Stimulated activated CD8-positive, alpha-beta memory T cell treated with anti-CD3 and anti-CD28 coated beads, Interleukin-15, amount 100 ng/mL, for 1 hour (primary cell): ENCODE measurements at places on chromosomes 3 and 15.

DNA sequence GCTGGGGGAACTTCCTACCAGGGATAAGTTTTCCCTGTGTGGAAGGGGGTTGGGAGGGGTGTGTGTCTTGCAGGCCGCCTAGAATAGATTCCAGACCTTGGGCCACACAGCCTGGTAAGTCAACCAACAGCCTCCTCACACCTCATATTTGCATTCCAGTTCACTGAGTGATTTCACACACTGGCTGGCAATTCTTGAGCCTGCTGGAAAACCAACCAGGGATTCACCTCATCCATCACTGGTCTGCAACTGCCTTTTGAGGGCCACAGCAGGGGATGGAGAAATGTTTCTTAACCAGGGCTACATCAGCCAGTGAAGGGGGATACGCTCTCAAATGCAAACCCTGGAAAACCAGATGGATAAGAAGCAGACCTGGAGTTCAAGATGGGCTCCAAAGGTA is 2.0 kb downstream of the FSTL1 start:
- no peak for DNase-seq

DNA sequence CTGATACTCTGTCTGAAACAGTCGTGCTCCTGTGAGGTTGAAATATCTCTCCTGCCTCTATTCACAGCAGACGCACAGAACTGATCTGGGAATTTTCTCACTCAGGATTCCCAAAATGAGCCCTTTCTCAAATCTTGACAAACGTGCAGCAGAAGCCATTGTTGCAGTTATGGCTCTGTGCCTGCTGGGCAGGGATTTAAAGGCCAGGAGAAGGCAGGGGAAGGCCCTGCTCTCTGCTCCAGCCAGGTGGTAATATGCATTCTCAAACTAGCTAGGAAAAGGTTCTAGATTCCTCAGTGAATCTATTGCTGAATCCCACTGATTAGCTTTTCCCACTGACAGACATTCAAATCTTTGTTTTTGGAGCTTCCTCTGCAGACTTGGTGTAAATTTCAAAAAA is 2.2 kb downstream of the MINAR1 start:
- DNase-seq, result no peak

- DNase-seq, result no peak
These were observed 5.5 kb downstream of the DIS3L start for GRCh38 chr15:66298803-66299251.

- no peak for DNase-seq
These were observed 180.9 kb upstream of the TBL1XR1 start for GRCh38 chr3:177378168-177378567.

- no peak for DNase-seq
These were observed 3.8 kb downstream of the ZMAT3 start for GRCh38 chr3:179067839-179068238.

- DNase-seq, result no peak
These were observed 2.6 kb downstream of the GMPS start for GRCh38 chr3:155872904-155873646.

GRCh38 chr15:94493176-94493575 is 261.8 kb downstream of the MCTP2 start:
- no peak for DNase-seq

DNA sequence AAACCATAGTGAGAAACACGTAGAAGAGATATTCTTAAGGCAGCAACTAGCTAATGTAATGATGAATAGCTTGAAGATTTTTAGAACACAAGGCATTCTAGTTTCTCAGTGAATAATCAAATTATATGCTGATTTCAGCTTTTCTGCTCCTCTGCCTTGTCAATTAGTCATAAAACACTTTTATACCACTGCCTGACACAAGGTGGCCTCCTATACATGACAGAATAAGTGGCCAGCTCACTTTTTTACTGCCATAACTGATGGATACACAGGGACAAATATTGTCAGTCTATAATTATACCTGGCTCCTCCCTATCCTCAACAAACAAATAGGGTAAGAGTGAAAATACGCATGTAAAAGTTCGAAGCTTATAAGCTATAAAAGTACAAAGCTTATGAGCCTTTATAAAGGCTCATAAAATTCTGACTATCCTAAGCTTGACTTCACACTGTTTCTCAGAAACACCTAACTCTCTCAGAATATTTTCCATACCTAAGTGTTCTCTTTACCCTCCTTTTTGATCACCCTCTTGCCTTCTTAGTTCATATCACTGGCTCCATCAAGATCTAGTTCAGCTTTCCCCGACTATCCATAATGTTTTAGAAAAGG is 81.6 kb downstream of the HERC1 start:
- DNase-seq, result no peak

GRCh38 chr3:11826628-11827265 is 19.9 kb downstream of the TAMM41 start:
- no peak for DNase-seq

GRCh38 chr3:53083521-53083920 is 37.6 kb upstream of the SFMBT1 start:
- no peak for DNase-seq

DNA sequence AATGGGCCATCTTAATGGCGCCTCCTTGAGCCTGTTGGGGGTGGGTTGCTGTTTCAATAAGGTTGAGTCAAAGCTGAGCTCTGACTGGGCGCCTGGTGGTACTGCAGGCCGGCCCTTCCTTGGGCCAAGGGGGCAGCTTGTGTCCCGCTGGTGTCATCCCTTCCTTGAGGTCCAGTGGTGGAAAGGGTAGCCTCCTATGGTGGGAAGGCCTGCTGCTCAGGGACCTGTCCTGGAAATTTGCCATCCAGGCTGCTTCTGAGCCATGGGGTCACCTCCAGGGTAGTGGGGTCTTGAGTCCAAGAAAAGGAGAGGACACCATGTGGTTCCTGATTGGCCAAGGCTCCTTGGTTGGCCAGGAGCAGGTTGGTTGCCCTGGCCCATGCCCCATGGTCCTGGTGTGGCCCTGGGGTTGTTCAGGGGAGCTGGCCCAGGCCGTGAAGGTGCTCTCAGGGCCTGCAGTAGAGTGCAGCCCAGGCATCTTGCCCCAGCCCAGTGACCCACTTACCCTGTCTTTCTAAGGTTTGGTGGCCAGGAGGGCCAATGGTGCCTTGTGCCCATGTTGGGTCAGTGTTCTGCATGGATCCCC is 188.7 kb downstream of the UBE3A start:
- DNase-seq, result no peak

- no peak for DNase-seq
These were observed 5.4 kb downstream of the PCBP4 start for GRCh38 chr3:51961602-51962569.

GRCh38 chr3:143720381-143720780 is 127.9 kb downstream of the SLC9A9 start:
- DNase-seq, result no peak

GRCh38 chr15:63348392-63348791 is 33.3 kb downstream of the CA12 start:
- no peak for DNase-seq

DNA sequence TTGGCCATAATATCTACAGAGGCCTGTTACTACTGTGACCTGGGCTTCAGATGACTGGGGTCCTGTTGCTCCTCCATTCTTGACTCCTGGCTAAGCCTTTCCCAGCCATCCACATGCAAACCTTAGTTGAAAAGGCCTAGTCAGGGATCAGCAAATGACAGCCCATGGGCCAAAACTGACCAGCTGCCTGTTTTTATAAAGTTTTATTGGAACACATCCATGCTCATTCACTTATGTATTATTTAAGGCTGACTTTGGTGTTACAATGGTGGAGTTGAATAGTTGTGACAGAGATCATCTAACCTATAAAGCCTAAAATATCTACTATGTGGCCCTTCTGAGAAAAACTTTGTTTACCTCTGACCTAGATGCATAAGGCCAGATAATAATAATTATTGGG is 16.8 kb upstream of the SLC4A7 start:
- DNase-seq, result no peak

GRCh38 chr3:168398371-168399025 is 302.8 kb upstream of the GOLIM4 start:
- no peak for DNase-seq
